Activated CD4-positive, alpha-beta T cell treated with anti-CD3 and anti-CD28 coated beads for 1 hour (primary cell): ENCODE measurements at places on chromosomes 7 and 10.

GRCh38 chr10:112446055-112446854 is 459 bp downstream of the ZDHHC6 start:
- no peak for DNase-seq

DNA sequence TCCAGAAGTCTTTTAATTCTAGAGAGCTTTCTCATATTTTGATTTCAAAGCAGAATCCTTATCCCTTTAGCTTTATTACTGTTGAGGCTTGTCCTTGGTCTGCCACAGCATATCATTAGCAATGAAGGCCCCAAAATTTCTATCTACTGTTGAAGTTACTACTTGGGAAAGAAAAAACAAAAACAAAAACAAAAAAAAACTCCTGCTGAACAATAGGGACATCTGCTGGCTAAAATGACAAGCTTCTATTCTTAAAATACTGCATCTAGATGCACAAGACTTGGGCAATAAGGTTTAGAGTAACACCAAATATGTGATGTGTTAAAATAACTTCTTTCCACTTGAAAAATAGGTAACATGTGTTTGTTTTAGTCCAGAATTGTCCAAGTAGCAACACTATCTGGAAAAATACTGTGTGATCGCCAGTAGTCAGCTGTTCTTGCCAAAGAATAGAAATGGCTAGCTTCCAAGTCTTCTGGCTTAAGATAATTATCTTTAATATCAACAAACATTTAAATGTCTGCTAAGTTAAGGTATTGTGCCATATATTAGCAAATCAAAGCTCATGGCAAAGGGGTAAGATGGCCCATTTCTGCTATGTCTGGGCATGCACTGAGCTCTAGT is 3.8 kb upstream of the DMTF1 start:
- DNase-seq = no peak

DNA sequence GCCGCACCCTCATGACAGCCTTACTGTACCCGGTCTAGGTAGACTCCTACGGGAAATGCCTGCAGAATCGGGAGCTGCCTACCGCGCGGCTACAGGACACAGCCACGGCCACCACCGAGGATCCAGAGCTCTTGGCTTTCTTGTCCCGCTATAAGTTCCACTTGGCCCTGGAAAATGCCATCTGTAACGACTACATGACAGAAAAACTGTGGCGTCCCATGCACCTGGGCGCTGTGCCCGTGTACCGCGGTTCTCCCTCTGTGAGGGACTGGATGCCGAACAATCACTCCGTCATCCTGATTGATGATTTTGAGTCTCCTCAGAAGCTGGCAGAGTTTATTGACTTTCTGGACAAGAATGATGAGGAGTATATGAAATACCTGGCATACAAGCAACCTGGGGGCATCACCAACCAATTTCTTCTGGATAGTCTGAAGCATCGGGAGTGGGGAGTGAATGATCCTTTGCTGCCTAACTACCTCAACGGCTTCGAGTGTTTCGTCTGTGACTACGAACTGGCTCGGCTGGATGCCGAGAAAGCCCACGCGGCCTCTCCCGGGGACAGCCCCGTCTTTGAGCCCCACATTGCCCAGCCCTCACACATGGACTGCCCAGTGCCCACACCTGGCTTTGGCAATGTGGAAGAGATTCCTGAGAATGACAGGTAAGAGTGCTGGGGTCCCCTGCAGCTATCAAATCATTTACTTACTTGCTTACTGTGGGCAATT is 8.5 kb upstream of the CHCHD1 start:
- no peak for DNase-seq

DNA sequence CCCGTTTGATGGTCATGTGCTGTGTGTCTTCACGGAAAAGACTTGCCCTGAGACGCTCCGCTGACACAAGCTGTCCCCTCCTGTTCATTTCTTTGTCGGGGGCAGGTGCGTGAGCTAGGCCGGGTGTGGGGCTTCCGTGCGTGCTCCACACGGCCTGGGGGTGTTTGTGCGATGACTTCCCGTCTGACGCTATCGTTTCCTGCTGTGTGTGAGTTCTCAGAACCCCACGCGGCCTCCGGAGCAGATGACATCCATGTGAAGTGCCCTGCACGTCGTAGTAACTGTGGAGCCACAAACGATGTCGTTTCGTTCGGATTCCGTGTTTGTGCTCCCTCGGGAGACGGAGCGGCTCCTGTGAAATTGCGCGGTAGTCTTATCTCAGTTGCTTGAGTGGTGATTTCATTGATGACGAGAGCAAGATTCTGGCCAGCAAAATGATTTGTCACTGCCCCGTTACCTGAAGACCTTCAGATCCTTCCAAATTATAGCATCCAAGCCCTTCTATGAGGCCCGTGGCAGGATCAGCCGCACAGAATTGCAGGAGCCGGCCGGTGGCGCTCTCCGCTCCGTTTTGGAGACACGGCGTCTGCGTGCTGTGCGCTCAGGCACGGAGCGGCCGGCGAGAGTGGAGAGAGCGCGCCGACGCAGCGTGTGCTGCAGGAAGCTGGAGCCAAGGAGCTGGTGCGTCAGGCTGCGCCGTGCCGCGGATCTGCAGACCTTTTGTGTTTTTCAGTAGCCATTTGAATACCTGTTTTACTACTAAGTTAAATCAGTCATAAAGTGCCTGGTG is 94.9 kb downstream of the NKX6-2 start:
- DNase-seq = no peak

DNA sequence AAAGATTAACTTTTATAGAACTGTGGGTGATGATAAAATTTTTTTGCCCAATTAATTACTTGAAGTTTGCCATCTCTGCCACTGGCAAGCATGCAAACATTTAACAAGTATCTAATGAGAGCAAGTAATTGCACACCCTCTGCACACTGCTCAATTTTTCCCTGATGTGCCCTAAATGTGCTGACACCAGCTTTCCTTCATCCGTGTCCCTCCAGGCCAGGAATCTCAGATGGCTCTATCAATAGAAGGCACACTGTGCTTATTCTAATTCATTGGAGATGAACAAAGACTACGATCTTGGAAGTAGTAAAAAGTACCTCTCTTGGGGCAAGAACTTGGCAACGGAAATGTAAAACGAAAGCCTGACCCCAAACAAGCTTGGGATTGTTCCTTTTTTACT is 212.1 kb downstream of the GPR37 start:
- DNase-seq = no peak

DNA sequence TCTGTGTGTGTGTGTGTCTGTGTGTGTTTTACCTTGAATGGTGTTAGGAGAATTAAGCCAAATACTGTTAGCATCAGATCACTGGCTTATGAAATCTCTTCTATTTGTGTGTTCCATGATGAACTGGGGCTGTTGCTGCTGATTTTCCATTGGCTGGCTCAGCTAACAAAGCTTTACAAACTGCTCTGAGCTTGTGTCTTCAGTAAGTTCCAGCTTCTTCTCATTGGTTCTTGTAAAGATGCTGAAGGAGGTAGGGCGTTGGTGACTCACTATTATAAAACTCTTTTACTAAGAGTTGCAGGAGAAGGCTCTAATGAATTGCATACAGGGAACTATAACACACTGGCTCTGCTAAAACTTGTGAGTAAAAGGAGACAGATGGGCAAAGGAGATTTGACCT is 136.4 kb upstream of the PRKCQ start:
- no peak for DNase-seq

GRCh38 chr10:30929901-30930520 is 101.7 kb downstream of the ZNF438 start:
- no peak for DNase-seq

DNA sequence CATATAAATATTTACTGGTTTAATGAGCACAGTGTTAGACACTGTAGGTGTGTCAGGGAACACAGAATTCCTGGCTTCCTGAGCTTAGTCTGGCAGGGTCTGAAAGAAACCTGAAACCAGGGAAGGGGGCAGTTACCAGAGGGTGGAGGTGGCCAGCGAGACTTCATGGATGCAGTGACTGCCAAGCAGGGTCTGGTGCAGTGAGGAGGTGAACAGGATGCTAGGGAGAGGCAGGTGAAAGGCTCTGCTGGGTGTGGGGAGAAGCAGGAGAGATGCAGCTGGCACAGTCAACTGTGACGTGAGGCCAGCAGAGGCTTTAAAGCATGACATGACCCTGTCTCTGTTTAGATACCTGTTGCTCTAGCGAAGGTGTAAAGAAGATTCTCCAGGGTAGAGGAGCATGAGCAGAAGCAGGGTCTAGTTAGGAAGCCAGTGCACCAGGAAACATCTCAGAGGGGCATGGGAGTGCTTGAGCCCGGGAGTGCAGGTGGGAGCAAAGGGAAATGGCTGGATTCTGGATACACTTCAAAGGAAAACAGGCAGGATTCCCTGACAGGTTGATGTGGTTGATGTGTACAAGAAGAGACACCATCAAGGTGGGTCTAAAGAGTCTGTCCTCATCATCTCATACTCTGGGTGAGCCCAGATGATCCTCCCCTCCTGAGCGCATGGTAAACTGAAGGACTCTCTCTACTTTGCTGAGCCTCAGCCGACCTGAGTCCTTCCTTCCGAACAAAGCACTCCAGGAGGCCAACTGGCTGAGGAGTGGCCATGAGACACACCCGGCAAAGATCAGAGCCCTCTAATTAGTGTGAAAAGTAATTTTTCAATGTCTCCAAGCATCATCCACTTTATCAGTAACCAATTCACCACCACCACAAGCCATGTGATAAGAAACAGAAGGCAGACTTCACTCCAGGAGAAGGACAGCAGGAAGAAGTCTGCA is 186.8 kb downstream of the COBL start:
- DNase-seq = no peak

- no peak for DNase-seq
Measured at GRCh38 chr10:114257498-114257897, 18.4 kb downstream of the VWA2 start.

DNA sequence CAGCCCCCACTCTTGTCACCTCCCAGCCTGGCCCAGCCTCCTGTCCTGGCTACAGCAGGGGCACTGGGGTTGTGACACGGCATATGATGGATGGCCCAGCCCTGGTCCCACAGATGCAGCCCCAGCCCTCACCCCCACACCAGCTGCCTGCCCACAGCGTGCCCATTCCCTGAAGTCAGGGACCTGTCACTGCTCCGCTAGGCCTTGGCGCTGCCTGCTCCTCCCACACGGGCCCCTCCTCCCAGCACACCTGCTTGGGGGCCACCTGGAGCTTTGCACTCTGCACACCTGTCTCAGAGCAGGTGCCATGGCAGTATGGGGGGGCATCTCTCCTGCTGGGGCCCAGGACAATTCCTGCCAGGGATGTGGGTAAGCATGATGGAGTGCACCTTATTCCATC is 3.5 kb downstream of the GCK start:
- DNase-seq = no peak

DNA sequence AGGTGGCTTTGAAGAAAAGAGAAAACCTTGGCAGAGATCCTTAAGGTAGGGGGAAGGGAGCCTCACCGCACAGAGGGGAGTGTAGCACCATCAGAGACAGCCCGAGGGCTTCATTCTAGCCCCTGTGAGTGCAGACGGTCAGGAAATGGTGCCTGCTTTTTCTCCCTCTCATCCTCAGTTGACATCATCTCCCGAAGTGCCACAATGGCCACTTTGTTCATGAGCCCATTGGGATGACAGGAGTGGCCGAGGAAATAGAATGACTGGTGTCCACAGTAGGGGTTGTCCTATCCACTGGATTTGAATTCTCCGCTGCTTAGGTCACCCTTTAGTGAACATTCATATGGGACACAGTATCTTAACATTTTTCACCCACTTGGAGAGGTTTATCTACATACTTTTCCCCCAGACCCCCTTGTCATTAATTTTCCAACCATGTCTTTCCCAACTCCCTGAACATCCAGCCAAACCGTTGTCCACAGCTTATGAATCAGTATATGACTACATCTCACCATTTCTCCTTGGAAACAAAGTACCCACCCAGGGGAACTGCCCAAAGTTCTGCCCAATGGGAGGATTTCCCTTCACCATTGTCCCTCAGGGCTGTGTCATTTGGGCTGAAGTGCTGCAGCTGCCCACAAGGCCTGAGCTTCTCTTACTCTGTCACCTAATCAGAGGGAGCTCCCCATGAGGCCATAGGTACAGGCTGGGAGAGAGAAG is 108.8 kb downstream of the ADCY1 start:
- DNase-seq = no peak

- DNase-seq = peak; percentile 50
Measured at GRCh38 chr7:143305423-143306070, 10.4 kb upstream of the CLCN1 start.

DNA sequence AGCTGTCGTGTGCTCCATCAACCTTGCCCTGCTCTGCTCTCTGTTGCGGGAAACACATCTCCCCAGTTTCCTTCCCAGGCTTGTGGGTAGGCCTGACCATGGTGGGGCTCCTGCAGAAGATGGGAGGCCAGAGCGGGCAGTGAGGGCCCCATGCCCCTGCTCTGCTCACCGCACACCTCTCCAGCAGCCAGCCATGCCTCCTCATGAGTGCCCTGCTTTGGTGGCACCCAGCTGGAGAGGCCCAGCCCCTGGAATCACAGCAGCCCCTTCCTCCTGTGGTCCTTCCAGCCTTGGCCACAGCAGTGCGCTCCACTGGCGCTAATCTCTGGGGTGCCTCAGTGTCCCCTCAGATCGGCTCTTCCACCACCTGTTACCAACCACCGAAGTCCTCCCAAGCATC is 4.2 kb upstream of the OPN4 start:
- DNase-seq = no peak

- no peak for DNase-seq
Measured at GRCh38 chr7:3909128-3909527, 608.1 kb downstream of the SDK1 start.

DNA sequence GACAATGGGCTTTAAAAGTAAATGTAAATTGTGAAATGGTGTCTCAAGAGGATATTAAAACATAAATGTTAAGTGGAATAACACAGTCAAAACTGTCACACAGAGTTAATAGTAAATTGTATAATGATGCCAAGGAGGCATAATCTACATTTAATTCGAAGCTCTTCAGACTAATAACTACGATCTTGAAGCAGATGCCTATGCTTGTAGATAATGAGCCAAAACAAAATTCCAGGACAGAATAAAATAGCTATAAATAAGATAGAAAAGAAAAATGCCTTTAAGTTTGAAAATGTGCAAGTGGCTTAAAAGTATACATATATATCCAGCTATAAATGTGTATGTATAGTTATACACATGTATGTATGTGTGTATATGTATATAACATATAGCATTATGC is 17.5 kb downstream of the TWIST1 start:
- no peak for DNase-seq

DNA sequence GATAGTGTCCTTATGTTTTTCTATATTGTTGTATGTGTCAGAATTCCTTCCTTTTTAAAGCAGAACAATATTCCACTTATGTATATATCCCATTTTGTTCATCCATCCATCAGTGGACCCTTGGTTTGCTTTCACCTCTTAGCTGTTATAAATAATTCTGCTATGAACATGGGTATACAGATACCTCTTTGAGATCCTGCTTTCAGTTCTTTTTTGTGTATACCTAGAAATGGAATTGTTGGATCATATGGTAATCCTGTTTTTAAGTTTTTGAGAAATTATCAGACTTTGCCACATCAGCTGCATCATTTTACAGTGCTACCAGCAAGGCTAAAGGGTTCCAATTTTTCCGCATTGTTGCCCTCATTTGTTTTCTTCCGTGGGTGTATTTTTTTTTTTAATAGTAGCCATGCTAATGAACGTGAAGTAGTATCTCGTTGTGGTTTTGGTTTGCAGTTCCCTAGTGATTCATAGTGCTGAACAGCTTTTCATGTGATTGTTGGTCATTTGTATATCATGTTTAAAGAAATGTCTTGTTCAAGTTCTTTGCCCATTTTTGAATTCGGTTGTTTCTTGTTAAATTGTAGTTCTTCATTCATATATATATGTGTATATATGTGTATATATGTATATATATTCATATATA is 87.8 kb downstream of the LCOR start:
- no peak for DNase-seq
